ENCODE measurements at places on chromosomes 3 and 15.

GRCh38 chr3:45816544-45816943 lies 20.2 kb upstream of the SLC6A20 start:
- H3K4me1 ChIP-seq: no peaks in the 10 kb centered on the region
- H3K27me3 ChIP-seq: no peaks in the 10 kb centered on the region
- no peak for DNase-seq
- no peak overlapping the region for H3K27ac ChIP-seq
- H3K4me3 ChIP-seq: no peak overlapping the region

DNA sequence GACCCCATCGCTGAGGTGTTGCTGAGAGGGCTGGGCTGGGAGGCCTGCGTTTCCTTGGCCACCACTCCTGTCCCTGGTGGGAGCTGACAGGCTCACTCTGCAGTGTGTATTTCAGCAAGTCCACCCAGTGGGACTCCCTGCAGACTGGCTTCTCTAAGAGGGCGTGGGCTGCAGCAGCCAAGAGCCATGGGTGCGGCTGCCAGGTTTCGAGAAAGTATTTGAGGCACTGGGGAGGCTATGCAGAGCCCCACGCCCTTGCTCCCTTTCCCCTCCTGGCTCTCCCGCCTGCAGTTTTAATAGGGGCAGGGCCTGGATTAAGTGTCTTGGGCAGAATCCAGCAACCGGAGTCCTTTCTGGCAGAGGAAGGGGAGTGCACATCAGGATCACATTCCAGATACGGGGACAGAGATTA lies 242.1 kb downstream of the THSD4 start:
- H3K4me3 ChIP-seq: no peak overlapping the region
- no peaks in the 10 kb centered on the region for H3K36me3 ChIP-seq

- DNase-seq: no peak
- no peaks in the 10 kb centered on the region for H3K27me3 ChIP-seq
- no peaks in the 10 kb centered on the region for H3K36me3 ChIP-seq
- no peak overlapping the region for H3K4me3 ChIP-seq
These were observed 26.3 kb downstream of the SCN11A start for GRCh38 chr3:39025222-39025970.

DNA sequence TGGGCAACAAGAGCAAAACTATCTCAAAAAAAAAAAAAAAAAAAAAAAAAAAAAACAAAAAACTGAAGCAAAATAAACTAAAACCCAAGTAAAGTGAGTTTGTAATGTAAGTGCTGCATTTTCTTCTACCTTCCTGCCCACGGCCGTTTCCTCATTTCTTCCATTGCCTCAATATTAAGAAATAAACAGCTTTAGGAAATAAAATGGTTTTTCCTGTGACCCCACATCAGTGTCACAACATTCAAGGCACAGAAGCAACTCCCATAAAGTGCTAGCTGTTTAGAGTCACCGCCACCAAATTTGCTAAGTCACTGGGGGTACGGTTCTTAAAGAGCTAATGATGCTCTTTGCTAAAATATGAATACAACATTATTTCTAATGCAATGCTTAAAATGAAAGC lies 3.3 kb downstream of the PKM start:
- H3K36me3 ChIP-seq: peaks cover 9% of the 10 kb centered on the region
- peaks cover 11% of the 10 kb centered on the region for H3K4me1 ChIP-seq
- no peaks in the 10 kb centered on the region for H3K27me3 ChIP-seq
- no peak overlapping the region for H3K4me3 ChIP-seq

DNA sequence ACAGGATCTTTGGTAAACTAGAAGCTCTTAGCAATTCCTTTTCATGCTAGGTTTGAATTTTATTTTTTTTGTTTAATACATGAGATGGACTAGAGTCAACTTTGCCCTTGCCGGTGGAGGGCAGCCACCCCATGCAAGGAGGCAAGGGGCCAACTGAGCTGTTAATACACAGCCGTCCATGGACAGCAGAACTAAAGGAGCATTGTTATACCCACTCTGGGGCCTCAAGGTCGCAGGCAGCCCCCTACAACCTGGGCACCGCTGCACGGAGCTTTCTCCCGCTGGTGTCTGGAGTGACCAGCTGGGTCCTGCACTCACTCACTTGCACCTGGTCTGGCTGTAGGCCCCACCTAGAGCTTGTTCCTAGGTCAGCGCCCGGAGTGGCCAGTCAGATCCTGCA lies 47.9 kb upstream of the ACKR4 start:
- H3K36me3 ChIP-seq: no peaks in the 10 kb centered on the region
- no peak for DNase-seq
- H3K4me1 ChIP-seq: no peaks in the 10 kb centered on the region
- no peaks in the 10 kb centered on the region for H3K27me3 ChIP-seq
- H3K4me3 ChIP-seq: no peak overlapping the region
- no peak overlapping the region for H3K27ac ChIP-seq

DNA sequence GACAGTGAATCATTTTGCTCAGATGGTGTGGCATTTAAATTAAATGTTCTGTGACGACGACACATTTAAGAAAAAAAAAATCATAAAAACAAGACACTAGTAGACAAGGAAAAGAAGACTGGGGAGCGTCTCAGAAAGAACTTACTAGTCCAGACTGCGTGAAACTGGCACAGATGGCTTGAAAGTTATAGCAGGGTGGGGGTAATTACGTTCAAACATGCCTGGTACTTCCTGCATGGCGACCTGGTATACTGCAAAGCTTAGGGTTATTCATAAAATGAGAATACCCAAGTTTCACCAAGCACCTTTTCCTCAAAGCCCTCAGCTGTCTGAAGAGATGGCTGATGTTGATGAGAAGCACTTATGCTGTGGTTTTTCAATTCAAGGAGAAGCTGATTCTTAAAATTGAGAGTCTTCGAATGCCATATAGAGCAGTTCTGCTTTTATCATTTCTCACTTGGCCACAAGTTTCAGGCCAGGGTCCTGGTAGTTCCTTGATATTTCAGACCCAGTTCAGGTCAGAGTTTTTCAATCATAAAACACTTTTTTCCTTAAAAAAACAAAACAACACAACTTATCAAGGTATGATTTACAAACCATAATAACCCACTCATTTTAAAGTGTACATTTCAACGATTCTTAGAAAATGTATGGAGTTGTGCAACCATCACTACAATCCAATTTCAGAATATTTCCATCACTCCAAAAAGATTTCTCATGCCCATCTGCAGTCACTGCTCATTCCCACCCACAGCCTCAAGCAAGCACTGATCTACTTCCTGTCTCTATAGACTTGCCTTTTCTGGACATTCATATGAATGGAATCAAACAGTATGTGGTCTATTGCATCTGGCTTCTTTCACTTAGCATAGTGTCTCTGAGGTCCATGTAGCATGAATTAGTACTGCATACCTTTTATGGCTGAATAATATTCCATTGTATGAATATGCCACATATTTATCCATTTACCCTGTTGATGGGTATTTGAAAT lies 24.7 kb downstream of the PCOLCE2 start:
- no peak for DNase-seq
- H3K27me3 ChIP-seq: no peaks in the 10 kb centered on the region
- no peak overlapping the region for H3K27ac ChIP-seq
- H3K36me3 ChIP-seq: no peaks in the 10 kb centered on the region
- H3K4me3 ChIP-seq: no peak overlapping the region

GRCh38 chr3:73245459-73245858 lies 184.0 kb downstream of the EBLN2 start:
- H3K4me3 ChIP-seq: no peak overlapping the region
- H3K36me3 ChIP-seq: no peaks in the 10 kb centered on the region
- DNase-seq: no peak

- no peak for DNase-seq
- no peaks in the 10 kb centered on the region for H3K4me1 ChIP-seq
- H3K27me3 ChIP-seq: no peaks in the 10 kb centered on the region
- H3K27ac ChIP-seq: no peak overlapping the region
- no peak overlapping the region for H3K4me3 ChIP-seq
These were observed 80.3 kb downstream of the OTOL1 start for GRCh38 chr3:161576714-161577510.

DNA sequence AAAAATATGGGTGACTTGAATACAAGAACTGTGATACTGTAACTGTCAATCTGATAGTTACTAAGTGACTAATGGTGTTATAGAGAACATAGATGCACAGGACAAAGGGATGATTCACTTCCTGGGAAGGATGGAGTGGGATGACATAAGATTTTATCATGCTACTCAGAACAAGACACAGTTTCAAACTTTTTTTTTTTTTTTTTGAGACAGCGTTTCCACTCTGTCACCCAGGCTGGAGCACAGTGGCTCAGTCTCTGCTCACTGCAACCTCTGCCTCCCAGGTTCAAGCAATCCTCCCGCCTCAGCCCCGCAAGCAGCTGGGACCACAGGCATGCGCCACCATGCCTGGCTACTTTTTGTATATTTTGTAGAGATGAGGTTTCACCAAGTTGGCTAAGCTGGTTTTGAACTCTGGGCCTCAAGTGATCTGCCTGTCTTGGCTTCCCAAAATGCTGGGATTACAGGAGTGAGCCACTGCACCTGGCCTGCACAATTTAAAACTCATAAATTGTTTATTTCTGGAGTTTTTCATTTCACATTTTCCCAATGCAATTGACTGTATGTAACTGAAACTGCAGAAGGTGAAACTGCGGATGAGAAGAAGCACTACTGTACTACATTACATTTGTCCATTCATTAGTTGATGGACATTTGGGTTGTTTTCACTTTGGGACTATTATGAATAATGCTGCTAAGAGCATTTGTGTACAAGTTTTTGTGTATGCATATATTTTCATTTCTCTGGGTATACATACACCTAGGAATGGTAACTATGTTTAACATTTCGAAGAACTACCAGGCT lies 40.6 kb downstream of the ADIPOQ start:
- peaks cover 4% of the 10 kb centered on the region for H3K4me1 ChIP-seq
- H3K27me3 ChIP-seq: no peaks in the 10 kb centered on the region
- no peak overlapping the region for H3K4me3 ChIP-seq
- H3K36me3 ChIP-seq: no peaks in the 10 kb centered on the region

- H3K27ac ChIP-seq: no peak overlapping the region
- no peaks in the 10 kb centered on the region for H3K27me3 ChIP-seq
- no peak overlapping the region for H3K4me3 ChIP-seq
- H3K36me3 ChIP-seq: no peaks in the 10 kb centered on the region
- DNase-seq: no peak
These were observed 109.0 kb downstream of the ADAMTS9 start for GRCh38 chr3:64578797-64579196.

Measured in mesendoderm (in vitro differentiated cells).